Amygdala (tissue), 56 donors: ENCODE measurements at places on chromosomes 4 and X.

DNA sequence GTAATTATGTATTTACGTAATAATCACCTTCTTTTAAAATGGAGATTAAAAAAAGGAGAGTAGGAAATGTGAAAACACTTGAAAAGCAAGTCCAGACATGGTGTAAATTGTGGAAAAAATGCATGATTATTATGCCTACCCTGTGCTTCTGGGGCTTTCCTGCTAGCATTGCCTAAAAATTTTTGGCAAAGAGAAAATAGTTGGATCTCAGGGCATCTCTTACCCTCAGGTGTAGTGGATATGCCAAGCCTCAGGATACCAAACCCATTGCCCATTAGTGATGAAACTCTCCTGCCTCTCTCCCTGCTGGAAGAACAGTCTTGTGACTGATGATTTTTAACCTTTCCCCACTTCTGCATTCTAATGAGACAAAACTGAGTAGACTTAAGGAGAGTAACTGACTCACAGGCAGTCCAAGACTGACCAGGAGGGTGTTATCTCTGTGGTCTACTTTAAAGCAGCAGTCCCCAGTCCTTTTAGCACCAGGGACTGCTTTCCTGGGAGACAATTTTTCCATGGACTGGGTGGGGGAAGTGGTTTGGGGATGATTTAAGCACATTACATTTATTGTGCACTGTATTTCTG lies 174.6 kb downstream of the ZNF330 start:
- no peak for DNase-seq

- peak; percentile 42 for DNase-seq
Measured at GRCh38 chr4:109302361-109303139, at the start of gene COL25A1. COL25A1 (minus strand) TSS chr4:109302658.

- DNase-seq, result no peak
Measured at GRCh38 chr4:165368567-165368966, 10.2 kb upstream of the CPE start.

DNA sequence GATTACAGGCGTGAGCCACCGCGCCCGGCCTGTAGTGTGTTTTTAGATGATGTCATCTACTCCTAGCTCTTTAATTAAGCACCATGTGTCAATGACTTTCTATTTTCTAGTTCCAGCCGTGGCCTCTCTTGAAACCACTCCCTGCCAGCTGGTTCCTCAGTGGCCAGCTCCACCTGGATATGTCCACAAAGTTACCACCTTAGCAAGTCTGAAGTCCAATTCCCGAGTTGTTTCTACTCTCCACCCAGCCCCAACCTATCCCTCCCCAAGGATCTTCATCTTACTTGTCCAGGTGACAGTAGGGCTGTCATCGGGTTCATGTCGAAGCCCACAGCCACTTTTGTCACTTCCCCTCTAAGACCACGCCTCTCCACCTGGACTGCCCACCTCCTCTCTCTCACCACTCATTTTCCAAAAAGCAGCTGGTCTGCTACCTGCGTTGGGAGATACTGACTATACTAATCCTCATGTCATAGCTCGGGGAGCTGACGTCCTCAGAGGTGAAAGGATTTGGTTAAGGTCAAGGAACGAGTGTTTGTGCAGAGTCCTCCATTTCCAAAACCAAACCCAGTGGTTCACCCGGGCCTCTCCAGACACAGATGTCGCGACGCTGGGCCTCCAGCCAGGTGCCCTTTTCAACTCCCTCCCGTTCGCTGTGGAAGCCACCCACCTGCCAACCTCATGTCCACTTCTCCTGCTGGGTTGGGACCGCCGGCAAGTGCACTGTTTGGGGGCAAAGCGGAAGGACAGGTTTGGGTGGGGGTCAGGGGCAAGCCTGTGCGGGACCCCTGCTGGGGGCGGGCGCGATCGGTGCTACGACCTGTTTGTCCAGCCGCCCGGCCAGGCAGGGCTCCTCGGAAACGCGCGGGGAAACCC lies 704 bp downstream of the FAM3A start:
- no peak for DNase-seq

GRCh38 chr4:175772170-175772705 lies 39.8 kb downstream of the GPM6A start:
- no peak for DNase-seq

- DNase-seq, result no peak
Measured at GRCh38 chrX:153844509-153845082, 14.3 kb upstream of the PDZD4 start.

- DNase-seq, result no peak
Measured at GRCh38 chr4:138088449-138089208, 153.5 kb downstream of the SLC7A11 start.

DNA sequence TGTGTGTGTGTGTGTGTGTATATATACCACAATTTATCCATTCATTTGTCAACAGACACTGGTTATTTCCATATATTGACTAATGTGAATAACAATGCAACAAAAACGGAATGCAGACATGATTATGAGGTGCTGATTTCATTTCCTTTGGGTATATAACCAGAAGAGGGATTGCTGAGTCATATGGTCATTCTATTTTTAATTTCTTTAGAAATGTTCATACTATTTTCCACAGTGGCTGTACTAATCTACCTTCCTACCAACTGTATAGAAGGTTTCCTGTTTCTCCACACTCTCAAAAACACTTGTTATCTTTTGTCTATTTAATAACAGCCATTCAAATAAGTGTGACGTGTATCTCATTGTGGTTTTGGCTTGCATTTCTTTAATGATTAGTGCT lies 269.9 kb downstream of the OPHN1 start:
- no peak for DNase-seq

DNA sequence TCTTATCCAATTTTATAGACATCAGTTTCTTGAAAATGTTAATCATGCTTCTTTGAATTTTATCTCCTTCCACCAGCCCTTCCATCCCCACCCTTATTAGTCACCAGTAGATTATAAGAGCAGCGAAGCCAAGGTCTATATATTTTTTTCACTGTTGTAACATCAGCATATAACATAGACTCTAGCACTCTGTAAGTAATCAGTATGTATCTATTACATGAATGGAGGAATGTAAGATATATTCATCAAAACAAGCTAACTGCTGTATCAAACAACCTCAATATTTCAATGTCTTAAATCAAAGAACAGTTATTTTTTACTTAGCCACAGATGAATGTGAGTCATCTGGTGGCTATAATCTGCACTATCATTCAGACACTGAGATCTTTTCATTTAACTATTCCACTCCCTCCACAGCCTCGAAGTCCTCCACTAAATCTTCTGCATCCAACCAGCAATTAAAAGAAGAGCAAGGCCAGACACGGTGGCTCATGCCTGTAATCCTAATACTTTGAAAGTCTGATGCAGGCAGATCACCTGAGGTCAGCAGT lies 178.9 kb downstream of the CENPC start:
- DNase-seq, result no peak

- no peak for DNase-seq
Measured at GRCh38 chr4:78799551-78800495, 23.7 kb downstream of the BMP2K start.

- no peak for DNase-seq
Measured at GRCh38 chr4:100644150-100644549, 126.3 kb upstream of the EMCN start.

GRCh38 chrX:20545538-20545937 lies 278.8 kb upstream of the RPS6KA3 start:
- DNase-seq, result no peak

DNA sequence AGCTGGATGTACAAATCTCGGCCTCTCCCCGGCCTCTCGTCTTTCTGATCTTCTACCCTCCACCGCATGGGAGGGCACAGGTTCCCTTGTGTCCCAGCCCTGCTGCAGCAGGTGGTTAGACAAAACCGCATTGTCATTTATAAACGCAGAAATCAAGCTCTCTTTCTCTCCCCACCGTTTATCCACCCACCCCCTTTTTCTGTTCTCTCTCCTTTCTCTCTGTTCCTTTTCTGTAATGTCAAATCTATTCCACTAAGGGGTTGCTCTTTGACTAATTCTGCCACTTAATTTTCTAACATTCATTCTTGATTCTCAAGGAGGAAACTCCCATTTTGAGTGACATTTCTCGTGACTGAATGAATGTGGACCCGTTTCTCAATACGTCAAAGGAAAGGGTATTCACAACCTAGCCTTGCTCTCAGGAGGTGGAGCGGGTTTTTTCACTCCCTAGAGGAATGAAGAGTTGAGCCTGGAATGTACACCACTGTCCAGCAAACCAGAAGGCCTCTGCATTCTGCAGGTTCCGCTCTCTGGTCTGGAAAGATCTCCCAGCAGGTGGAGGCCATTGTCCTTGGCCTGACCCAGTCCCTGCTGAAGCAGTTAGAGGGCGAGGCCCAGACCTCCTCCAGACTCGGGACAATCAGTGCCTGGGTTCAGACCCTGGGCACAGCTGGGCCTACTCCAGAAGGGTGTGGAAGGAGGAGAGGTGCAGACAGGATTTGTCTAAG lies 70.9 kb upstream of the ENPP6 start:
- no peak for DNase-seq

- no peak for DNase-seq
Measured at GRCh38 chr4:4379540-4380087, 7.3 kb upstream of the NSG1 start.

- DNase-seq, result no peak
Measured at GRCh38 chr4:133668061-133668851, 519.2 kb downstream of the PCDH10 start.
